ENCODE measurements at places on chromosomes 3 and 15. TPM values are rescaled to one million over a fixed set of nuclear protein-coding genes. Genes with fewer than 3 reads are reported as not detected.

DNA sequence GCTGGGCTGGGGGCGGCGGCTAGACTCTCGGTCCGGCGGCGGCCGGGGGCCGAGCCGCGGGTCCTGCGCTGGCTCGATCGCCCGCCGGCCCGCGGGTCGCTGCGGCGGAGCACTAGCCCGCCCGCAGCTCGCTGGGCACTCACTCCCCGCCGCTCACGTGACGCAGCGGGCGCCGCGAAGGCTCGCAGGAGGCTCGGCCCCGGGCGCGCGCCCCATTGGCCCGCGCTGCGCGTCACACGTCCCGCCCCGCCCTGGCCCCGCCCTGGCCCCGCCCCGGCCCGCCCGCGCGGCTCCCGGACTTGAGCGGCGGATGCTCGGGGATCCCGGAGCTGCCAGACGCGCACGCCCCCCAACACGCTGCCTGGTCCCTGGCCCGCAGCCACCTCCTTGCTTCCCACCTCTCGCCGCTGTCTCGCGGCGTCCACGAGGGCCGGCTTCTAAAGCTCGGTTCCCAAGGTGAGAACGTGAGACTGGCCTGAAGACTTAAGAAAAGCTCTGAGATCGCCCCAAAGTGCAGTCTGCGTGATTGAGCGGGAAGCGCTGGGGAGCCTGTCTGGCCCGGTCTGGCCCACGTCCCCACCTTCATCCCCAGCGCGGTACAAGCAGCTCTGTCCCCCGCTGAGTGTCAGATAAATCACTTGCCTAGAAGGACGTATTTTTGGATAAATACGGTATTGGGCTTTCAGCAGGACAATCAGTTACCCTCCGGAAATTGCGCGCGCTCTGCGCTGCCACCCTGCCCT, at the start of gene KLF15:
Gene KLF15, minus strand, starts transcription at position 114 of the 743 bp plus-strand sequence. CDS start 4,486 bp downstream, outside the sequence.
- no peaks in the 10 kb centered on the region for H3K36me3 ChIP-seq
- DNase-seq = peak; percentile 74
- peaks cover 22% of the 10 kb centered on the region for H3K27me3 ChIP-seq
- H3K4me1 ChIP-seq = peaks cover 22% of the 10 kb centered on the region
- H3K27ac ChIP-seq = peak within 1 kb of the TSS; percentile 98

DNA sequence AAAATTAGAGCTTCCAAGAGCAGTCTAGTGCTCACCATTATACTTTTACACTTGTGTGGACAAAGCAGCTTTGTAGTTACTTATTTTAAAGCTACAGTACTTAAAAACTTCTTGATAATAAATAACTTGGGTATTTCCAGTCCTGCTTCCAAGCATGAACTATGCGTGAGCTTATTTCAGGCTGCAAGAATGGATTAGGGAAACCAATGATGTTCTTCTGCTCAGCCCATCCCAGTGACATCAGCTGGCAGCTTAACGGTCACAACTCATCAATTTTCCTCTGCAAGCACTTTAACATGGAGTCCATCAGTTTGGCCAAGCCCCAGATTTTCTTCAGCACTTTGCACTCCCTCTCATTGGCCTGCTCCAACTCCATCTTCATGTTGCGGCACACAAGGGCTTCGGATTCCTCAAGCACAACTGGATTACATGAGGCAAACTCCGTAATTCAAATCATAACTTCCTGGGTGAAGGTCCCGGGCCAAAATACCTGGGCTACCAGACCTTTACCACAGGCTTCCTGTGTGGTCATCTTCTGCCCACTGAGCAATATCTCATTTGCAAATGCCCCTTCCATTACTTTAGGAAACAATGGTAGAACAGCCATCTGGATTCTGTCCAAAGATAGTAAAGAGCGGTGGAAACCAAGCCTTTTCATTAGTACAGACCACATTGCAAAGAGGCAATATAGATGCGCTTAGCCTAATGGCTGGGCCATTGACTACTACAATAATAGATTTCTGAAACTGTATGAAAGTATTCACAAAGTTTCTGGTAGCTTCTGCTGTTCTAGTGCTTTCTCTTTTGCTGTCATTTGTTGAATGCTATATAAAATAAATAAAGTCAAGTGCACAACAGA, 87.5 kb upstream of the DAZL start:
- H3K27me3 ChIP-seq = no peaks in the 10 kb centered on the region
- no peak overlapping the region for H3K27ac ChIP-seq
- no peak overlapping the region for H3K4me3 ChIP-seq
- DNase-seq = no peak

GRCh38 chr3:65078748-65079147, 390.9 kb upstream of the ADAMTS9 start:
- H3K27me3 ChIP-seq = no peaks in the 10 kb centered on the region
- H3K27ac ChIP-seq = no peak overlapping the region

GRCh38 chr3:105375750-105376511, 9.2 kb downstream of the ALCAM start:
- no peak overlapping the region for H3K27ac ChIP-seq
- H3K36me3 ChIP-seq = no peaks in the 10 kb centered on the region
- H3K4me3 ChIP-seq = no peak overlapping the region
- H3K4me1 ChIP-seq = no peaks in the 10 kb centered on the region
- H3K27me3 ChIP-seq = no peaks in the 10 kb centered on the region
- no peak for DNase-seq

DNA sequence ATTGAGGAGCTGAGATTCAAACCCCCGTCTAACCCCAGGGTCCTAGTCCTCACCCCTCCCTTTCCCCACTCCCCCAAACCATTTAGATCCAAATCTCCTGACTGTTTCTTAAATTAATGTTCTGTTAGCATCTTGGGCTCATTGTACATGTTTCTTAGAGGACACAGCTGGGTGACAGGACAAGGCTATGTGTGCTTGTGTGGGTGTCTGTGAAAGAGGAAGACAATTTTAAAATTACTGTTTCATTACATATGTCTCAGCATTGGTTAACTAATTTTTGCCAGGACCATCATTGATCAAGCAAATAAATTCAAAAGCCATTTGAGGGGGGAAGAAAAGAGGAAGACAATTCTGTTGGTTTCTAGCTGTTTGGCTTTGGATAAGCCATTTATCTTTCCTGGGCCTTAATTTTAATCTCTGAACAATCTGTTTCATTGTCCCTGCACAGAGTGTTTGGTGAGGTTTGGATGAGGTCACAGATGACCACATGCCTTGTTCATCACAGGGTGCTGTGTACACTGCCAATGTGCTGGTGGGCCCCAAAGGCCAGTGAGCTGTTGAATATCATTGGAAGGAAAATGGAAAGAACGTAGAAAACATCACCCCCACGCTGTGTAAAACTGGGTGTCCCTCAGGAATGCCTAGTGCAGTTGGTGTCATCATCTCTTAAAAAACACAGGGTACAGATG, 51.9 kb downstream of the RPLP1 start:
- no peaks in the 10 kb centered on the region for H3K36me3 ChIP-seq
- H3K27me3 ChIP-seq = peaks cover 5% of the 10 kb centered on the region
- no peak overlapping the region for H3K4me3 ChIP-seq
- peaks cover 32% of the 10 kb centered on the region for H3K4me1 ChIP-seq

GRCh38 chr3:150921209-150921608, 16.0 kb upstream of the MINDY4B start:
- no peak overlapping the region for H3K27ac ChIP-seq
- H3K4me3 ChIP-seq = no peak overlapping the region
- no peak for DNase-seq
- H3K4me1 ChIP-seq = no peaks in the 10 kb centered on the region

- H3K4me3 ChIP-seq = no peak overlapping the region
- no peaks in the 10 kb centered on the region for H3K36me3 ChIP-seq
- H3K4me1 ChIP-seq = peaks cover 4% of the 10 kb centered on the region
- no peaks in the 10 kb centered on the region for H3K27me3 ChIP-seq
- no peak for DNase-seq
Observed at GRCh38 chr3:122102191-122102935, 47.2 kb downstream of the CD86 start.

DNA sequence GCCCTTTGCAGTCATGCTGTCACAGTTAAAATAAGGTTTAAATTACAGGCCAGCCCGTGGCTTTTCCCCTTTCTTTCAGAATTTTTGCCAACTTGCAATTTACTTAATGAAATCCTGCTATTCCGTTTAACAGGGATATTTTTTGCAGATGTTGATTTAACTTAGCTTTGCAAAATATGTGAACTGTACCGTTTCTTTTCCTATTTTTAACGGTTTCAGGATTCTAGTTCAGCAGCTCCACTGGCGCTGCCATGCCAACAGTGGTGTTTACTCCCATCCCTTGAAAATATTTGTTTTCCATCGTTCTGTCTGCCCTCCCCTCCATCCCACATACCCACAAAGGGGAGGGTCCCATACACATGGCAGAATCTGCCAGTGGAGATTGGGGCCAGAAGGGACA, 54.3 kb downstream of the SMAD6 start:
- no peak overlapping the region for H3K4me3 ChIP-seq
- H3K36me3 ChIP-seq = peaks cover 9% of the 10 kb centered on the region
- H3K4me1 ChIP-seq = peaks cover 3% of the 10 kb centered on the region
- DNase-seq = no peak
- H3K27me3 ChIP-seq = no peaks in the 10 kb centered on the region

GRCh38 chr15:32781781-32782180, 64.0 kb downstream of the GREM1 start:
- no peak overlapping the region for H3K27ac ChIP-seq
- H3K27me3 ChIP-seq = no peaks in the 10 kb centered on the region
- no peak overlapping the region for H3K4me3 ChIP-seq
- peaks cover 5% of the 10 kb centered on the region for H3K4me1 ChIP-seq

DNA sequence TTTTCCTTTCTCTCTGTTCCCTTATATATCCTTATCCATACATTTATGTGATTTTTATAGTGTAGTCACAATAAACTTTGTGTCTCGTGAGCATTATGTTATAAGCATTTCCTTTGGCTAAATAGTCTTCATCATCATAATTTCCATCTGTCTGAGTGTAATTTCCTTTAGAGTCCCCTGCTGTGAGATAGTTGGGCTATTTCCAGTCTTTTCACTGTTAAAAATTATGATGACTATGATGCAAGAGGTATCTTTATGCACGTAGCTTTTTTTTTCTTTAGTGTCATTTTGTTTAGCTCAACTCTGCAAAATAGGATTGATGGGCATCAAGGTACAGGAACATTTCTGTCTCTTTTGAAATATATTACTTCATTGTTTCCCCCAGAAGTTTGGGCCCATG, 26.9 kb upstream of the CA12 start:
- H3K4me1 ChIP-seq = peaks cover 6% of the 10 kb centered on the region
- no peak for DNase-seq
- H3K4me3 ChIP-seq = no peak overlapping the region
- no peak overlapping the region for H3K27ac ChIP-seq
- no peaks in the 10 kb centered on the region for H3K36me3 ChIP-seq

DNA sequence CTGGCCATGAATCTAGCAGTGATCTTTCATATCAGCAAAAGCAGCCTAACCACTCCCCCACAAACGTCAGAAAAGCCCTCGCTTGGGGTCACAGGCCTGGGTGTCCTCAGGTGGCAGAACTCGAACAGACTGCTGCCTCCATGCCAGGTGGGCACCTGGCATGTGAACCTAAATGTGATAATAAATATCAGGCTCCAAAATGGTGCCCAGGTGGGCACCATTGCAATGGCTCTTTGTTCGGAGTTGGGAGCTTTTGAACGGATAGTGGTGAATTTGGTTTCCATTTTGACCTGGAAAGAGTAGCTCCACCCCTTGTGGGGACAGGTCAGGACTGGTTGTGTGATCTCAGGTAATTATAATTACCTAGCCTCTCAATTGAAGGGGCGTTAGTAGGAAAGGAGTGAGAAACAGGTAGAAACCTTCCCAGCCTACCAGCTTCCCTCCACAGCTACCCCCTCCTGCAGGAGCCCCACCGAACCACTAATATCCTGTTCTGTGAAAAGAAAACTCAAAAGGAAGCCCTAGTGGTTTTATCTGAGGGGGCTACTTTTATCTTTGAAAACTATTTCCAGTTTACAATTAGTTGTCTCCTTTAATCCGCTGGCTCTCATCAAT, 18.1 kb downstream of the MYO1E start:
- H3K4me1 ChIP-seq = peaks cover 6% of the 10 kb centered on the region
- no peaks in the 10 kb centered on the region for H3K27me3 ChIP-seq
- H3K36me3 ChIP-seq = no peaks in the 10 kb centered on the region
- DNase-seq = no peak
- no peak overlapping the region for H3K27ac ChIP-seq

DNA sequence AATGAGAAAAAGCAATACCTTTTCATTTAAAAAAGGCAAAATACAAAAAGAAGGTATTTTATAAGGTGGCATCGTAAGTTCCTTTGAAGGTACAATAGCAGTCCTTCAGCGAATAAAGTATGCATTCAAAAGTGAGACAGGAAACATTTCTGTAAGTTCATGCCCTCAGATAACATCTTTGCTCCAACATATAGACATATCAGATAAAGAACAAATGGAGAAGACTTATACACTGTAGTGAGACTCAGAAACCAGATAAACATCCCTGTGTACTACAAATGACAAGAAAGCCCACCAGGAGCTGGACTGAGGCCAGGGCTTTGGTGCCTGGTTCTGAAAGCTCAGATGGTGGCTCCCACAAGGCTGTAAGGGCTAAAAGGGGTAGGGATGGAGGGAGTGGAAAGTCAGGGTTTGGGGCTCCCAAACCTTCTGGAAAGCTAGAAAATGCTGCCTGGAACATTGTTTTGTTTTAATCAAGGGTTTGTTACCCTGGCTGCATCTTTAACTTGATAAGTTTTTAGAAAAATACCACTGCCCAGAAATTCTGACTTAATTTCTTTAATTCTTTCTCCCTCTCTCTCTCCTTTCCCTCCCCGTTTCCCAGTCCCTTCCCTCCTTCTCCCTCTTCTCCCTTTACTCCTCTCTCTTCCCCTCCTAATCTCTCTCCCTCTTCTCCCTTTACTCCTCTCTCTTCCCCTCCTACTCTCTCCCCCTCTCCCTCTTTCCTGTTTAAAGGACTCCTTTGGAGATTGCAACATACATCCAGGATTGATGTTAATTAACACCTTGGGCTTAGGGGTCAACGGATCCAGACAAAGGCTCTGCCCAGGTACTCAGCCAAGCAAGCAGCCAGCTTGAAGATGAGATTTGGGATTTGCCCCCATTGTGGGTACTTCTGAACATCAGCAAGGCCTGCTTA, 126.1 kb downstream of the AQP9 start:
- no peak for DNase-seq
- H3K4me1 ChIP-seq = no peaks in the 10 kb centered on the region
- peak overlapping the region; percentile 69 for H3K27ac ChIP-seq
- peaks cover 3% of the 10 kb centered on the region for H3K36me3 ChIP-seq
- H3K4me3 ChIP-seq = no peak overlapping the region

- no peak for DNase-seq
- peaks cover 5% of the 10 kb centered on the region for H3K4me1 ChIP-seq
- H3K36me3 ChIP-seq = no peaks in the 10 kb centered on the region
- no peak overlapping the region for H3K4me3 ChIP-seq
- H3K27ac ChIP-seq = no peak overlapping the region
Observed at GRCh38 chr3:34178415-34178814, 380.0 kb downstream of the PDCD6IP start.

The ADAM10 gene
- total RNA-seq = 116 TPM

The CLRN1 gene
- not detected for total RNA-seq

The SEMA7A gene
- total RNA-seq = 14.4 TPM

The NR2E3 gene
- not detected for total RNA-seq

The EXD1 gene
- total RNA-seq = not detected

The CFAP44 gene
- 11.1 TPM for total RNA-seq

The ILDR1 gene
- total RNA-seq = not detected

The GOLGA6A gene
- not detected for total RNA-seq

The MESP2 gene
- 0.36 TPM for total RNA-seq

The COL8A1 gene
- 0.14 TPM for total RNA-seq

The PLA2G4F gene
- total RNA-seq = not detected

Measured in neural crest cell (in vitro differentiated cells).